ENCODE measurements at places on chromosomes 12 and 14.

DNA sequence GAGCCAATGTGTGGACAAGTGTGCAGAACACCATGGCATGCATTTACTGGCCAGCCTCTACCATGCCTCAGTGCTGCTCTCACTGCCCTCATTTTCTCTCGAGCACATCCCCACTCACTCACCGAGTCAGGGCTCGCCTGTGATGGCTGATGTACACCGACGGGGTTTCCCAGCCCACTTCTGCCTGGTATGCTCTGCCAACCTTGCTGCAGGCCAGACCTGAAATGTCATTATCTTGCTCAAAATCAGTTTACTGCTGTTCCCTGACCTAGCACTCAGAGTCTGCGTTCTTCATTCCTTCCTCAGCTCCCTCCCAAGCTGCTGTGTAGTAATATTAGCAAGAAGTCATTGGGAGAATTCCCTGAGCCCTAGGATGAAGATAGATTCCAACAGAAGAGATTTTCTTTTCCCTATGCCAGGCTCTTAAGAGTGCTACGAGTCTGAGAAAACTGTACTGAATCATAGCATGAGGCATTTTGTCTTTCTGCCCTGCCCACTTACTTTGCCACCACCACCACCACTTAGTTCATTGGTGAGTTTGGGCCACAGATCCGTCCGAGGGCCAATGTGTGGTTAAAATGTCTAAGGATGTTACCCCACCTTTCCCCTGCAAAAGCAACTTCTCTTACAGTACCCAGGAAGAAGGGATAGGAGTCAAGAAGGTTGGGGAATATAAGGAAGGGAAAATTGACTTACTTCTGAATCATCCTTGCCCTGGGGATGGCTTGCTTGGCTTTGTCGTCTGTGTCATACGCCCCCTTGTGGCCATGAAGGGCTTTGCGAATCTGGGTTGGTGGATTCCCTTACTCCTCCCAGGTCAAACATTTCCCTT, 51.0 kb downstream of the BMAL2 start:
- peak; percentile 33 for DNase-seq

DNA sequence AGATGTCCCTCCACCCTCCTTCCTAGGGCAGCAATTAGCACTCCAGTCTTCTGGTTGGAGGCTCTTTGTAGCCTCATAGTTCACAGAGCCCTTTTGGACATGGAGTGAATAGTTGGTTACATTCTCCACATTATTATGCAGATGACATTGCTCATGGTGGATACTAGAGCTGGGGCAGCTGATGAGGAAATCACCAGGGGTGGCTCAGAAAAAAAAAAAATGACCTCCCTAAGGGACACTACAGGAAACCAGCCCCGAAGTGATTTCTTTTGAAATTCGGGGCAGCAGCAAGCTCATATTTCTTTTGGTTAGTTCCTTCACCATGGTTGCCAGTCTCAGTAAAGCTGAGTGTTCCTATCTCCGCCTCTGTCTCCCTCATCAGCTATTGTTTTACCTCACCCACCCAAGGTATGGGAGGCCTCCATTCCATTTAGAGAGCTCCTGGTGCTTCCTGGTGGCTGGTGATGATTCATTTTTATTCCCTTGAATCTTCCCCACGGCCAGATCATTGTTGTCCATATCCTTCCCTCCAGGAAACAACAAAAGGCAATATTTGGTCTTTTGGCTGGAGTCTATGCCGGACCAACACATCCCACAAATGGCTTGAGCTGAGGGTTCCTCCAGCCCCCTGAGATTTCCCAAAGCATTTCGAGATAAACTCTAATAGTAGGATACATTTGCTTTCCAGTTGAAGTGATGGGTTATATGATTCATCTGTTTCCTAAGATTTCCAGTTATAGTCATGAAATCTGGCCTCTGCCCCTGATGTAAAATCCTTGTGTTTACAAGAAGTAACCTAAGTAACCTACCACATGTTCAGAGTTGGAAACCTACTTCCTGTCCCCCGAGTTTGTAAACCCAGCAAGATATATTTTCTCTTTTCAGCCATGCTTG, 56.2 kb upstream of the NID2 start:
- DNase-seq: no peak

DNA sequence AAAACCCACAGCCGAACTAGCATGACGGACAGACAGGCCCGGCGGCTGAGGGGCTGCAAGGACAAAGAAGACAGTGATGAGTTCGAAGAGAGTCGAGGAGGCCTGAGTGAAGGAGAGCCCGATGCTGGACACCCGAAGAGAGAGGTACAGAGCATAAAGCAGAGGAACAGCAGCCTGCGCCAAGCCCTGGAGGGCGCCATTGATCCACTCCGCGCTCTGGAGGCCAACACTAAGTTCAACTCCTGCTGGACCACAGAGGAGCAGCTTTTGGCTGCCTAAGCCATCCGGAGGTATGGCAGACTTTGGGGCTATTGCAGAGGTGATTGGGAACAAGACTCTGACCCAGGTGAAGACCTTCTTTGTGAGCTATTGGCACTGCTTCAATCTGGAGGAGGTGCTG, 7.8 kb upstream of the PLXNC1 start:
- no peak for DNase-seq

- DNase-seq: no peak
Observed at GRCh38 chr14:33218026-33218425, 279.3 kb downstream of the NPAS3 start.

GRCh38 chr12:6387541-6387940, 3.6 kb downstream of the LTBR start:
- no peak for DNase-seq

DNA sequence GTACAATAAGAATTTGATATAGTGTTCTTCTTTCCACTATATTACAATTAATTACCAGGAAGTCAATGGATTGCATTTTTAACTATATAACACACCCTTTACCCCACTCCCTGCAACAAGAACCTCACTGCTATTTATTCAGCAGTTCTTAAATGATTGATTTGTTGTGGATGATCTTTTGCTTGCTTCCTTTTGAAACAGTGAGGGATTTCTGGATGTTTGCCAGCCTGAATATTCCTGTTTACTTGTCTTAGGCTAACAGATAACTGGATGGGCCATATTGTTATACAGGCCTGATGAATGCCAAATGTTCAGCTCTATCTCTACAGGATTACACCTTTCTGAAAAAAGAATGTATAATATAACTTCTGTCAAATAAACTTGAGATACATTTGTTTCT, 497.6 kb downstream of the APAF1 start:
- DNase-seq: no peak

GRCh38 chr14:78664841-78665240, 494.7 kb downstream of the NRXN3 start:
- DNase-seq: no peak

GRCh38 chr14:94989417-94989816, 167.9 kb downstream of the DICER1 start:
- DNase-seq: no peak

- DNase-seq: no peak
Observed at GRCh38 chr12:62632411-62632918, 165.8 kb downstream of the MON2 start.

DNA sequence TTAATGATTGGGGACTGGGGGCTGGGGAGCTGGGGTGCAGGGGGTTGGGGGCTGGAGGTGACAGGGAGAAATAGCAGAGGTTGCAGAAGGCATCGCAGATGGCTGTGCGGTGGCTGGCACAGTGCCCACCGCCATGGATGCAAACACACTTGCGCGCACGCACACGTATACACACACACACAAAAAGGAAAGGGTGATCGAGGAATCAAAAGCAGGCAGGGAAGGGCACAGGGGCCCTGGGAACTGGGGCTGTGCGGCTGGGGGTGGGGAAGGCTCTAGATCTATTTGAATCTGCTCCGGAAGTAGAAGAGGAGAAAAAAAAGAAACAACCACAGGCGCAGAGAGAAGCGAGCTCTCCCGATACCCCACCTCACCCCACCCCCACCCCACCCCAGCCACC, 39.4 kb downstream of the ZFHX2 start:
- DNase-seq: no peak

DNA sequence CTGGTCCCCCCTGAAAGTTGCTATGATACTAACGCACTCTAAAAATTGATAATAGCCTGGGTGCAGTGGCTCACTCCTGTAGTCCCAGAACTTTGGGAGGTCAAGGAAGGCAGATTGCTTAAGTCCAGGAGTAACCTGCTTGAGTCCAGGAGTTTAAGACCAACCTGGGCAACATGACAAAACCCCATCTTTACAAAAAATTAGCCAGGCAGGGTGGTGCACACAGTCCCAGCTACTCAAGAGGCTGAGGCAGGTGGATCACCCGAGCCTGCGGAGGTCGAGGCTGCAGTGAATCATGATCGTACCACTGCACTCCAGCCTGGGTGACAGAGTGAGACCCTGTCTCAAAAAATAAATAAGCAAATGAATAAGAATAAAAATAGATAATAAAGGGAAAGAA, 42.9 kb downstream of the HEATR5A start:
- no peak for DNase-seq

DNA sequence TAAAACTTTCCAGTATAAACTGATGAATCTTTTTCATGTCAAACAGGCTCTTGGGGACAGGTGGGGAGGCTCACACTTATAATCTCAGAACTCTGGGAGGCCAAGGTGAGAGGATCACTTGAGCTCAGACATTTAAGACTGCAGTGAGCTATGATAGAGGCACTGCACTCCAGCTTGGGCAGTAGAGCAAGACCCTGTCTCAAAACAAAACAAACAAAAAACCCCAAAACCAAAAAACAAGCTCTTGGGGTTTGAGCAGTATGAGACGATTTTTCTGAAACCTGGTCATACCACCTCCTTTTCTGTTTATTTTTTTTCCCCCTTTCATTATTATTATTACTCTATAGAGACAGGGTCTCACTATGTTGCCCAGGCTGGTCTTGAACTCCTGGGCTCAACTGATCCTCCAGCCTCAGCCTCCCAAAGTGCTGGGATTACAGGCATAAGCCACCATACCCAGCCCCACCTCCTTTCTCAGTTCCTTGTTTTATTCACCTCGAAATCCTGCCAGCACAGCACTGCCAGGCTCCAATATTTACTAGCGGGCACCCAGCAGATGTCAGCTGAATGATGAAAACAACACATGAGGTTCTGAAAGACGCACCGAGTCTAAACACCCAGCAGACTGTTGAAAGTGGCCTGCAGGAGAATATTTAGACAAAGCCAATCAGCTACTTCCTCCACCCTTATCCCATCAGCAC, 19.5 kb upstream of the CDK17 start:
- DNase-seq: no peak

- DNase-seq: no peak
Observed at GRCh38 chr12:66036317-66036716, 94.2 kb downstream of the LLPH start.

GRCh38 chr12:130192642-130193345, 30.5 kb downstream of the FZD10 start:
- DNase-seq: no peak

GRCh38 chr14:62800577-62800976, 244.7 kb downstream of the KCNH5 start:
- no peak for DNase-seq

- no peak for DNase-seq
Observed at GRCh38 chr12:96136161-96136560, 58.0 kb upstream of the ELK3 start.

- no peak for DNase-seq
Observed at GRCh38 chr14:90703841-90704737, 112.1 kb downstream of the TTC7B start.

DNA sequence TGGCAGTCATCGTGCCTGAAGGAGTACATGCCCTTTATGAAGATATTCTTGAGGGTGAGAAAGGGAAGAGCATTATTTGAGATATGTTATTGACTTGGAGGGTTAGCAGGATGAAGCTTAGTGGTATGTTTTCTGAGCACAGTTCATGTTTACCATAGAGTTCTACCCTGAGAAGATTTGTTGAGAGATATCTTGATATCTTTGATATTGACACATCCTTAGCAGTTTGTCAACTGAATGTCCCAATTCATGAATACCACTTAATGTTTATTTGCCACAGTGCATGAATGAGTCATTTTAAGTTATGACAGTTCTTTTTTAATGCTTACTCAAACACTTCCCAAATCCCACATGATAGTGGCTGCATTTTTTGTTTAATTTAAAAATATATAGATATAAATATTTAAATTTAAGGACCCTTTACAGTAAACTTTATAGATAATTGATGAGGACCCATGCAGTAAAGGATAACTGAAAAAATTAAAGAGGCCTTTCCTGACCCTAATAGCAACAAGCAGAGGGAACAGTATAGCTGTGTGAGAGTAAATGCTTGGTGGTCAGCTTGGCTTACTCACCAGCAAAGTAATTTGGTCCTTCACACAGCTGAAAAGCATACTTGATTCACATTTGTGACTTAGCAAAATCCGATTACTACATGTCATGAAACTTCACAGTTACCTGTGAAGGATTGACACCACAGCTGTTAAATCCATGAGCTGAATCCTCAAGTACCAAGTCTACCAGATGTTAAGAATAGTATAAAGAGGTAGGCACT, 25.8 kb downstream of the SLC39A9 start:
- no peak for DNase-seq

DNA sequence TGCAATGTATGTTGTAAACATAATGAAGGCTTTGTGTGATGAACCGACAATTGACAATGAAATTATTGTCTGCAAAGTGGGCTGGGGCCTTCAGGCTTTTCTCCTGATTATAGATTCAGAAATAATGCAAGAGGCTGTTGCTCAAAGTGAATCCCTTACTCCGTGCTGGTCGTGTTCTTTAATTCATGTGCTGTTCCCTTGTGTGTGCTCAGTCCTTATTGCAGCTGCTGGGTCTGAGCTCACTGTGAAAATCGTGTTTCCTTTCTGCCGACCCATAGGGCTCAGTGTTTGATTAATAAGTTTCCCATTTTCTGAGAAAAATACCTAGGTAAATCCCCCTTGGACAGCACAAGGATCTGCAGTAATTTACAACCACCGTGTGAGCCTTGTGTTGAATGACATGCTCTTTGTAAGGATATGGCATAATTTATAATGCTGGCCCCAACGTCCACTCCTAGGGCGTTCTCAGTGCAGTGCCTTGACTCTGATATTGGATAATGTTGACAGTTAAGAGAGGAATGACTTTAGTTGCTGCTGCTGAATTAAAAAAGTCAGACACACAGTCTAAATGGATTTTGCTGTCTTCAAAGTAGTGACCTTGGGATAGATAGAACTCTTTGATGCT, 81.6 kb downstream of the RGS6 start:
- DNase-seq: no peak

GRCh38 chr12:16002880-16003279, 91.7 kb downstream of the DERA start:
- no peak for DNase-seq

DNA sequence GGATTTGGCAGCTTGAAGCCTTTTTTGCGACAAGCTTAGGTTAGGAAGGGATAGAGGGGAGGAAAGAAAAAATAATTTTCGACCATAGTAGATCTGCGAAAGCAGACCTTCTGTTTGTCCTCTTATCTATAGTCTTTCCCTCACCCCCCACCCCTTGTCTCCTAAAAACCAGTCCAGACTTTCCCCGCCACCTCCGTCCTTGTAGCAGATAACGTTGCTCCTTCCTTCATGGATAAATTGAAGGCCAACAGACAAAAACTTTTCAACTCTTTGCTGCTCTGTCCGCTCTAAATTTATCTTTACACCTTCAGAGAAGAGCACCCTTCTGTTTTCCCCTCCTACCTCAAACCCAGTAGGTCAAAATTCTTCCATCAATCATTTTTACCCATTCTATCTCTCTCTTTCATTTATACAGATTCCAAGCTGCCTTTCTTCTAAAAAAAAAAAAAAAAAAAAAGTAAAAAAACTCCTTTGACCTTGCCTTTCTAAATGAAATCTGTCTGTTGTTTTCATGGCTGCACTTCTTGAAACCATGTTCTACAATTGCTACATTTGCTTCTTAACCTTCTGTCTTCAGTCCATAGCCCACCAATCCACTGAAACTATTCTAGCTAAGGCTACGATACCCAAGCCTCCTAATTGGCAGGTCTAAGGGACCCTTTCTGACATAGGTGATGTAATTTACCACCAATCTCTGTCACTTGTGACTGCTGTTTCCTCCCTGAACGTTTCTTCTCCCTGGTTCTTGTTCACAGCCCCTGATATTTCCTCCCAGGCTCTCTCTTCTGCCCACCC, 11.1 kb upstream of the NEMF start:
- DNase-seq: no peak

Data from right renal cortex interstitium (tissue), 3 donors.